ENCODE measurements at places on chromosomes 16 and 17.
A peak's percentile ranks its signal among the peaks of the same experiment; 100 is the strongest.

DNA sequence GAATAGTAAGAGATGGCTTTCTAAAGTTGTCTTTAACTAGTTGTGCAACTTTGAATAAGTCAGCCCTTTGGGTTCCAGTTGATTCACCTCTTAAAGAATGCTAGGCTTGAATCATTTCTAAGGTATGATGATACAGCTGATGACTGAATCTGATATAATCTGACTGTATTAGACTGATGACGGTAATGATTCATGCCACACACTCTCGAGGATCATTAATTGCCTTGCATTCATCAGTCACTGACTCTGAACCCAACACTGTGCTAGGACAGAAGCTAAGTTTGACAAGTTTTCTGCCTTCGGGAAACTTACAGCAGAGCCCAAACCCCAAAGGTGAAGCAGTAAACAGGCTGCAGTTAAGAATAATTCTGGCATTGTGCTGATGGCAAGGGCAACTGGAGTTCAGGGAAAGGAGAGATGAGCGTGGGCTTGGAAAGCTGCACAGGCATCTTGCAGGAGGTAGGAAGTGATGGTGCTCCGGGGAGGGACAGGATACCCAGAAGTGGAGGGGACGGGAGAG is 25.8 kb downstream of the ASIC2 start:
- no peak for DNase-seq

- DNase-seq, result no peak
These were observed 27.5 kb upstream of the NKD1 start for GRCh38 chr16:50520451-50521245.

GRCh38 chr17:30520882-30521281 is 43.7 kb downstream of the GOSR1 start:
- no peak for DNase-seq

- peak; percentile 41 for DNase-seq
These were observed 8.6 kb downstream of the DOK4 start for GRCh38 chr16:57477531-57478202.

DNA sequence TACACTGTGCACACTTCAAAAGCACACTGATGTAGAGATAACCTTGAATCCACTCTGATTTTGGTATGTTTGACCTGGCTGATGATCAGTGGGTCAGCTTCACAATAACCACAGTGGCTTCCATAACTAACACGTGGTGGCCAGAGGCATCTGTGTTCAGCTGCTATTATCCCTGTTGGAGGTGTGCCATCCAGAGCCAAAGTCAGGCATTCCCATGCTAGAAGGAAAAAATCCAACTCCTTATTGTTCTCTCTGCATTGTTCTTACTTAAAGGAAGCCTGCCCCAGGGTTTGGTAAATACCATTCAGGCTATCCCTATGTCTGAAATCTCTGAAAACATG is 127.3 kb upstream of the MON1B start:
- no peak for DNase-seq

Data from DMS79 treated with DMSO at 0.1 percent for 48 hours (cell line).